ENCODE measurements at places on chromosomes 5 and 9.
A peak's percentile ranks its signal among the peaks of the same experiment; 100 is the strongest.

- no peak for DNase-seq
These were observed 196.7 kb downstream of the EBF1 start for GRCh38 chr5:158903006-158903405.

- DNase-seq, result no peak
These were observed 118.9 kb upstream of the NFIB start for GRCh38 chr9:14432666-14433350.

DNA sequence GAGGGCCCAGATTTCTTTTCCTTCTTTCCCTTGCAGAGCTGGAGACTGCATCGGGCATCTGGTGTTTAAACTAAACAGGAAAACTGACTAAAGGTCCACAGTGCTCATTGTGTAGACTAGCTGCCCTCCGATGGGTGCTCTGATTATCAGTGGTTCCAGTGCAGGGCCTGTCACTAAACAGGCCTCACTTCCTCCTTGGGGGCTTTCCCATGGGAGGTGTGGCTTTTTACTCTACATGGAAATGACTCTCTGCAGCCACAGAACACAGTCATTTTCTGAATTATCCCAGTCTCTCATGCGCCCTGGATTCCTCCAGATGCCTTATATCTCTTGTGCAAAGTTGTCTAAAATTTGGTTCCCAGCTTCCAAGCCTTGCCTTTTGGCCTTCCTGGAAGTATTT lies 199.2 kb downstream of the TRIO start:
- no peak for DNase-seq

DNA sequence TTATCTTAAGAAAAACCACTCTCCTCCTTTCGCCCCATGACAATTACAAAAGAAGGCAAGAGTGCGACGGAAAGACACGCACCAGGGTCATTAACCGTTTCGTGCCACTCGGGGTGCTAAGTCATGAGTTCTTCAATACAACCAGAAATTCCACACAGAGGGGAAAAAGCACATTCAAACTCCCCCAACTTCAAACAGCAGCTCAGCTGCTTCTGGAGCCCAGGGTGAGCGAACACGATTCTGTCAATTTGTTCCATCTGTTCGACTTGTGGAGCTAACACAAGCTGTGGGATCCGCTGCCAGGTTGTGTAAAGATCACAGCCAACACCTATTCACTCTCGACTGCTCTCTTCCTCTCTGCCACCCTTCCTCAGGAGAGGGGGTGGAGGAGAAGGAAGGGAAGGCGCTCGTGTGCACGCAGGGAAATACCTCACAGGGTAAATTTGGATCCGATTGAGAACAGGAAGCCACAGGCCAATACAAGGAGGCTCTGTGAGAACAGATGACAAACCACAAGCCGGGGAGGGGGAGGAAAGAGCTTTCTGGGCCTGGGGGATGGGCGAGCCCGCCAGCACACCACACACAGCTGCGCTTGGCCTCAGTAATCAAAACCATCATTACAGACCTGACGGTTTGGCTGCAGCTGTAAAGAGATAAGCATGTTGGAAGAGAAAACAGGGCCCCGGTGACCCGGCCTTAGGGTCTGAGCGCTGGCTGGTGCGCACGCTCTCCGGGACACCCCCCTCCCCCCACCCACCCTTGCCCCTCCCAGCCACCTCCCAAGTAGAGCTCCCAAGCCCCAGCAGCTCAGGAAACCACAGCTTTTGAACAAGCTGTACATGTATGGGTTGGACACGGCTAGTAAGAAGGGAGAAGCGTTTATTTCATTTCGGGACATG lies 54.3 kb downstream of the PTCH1 start:
- peak; percentile 95 for DNase-seq
